ENCODE measurements at places on chromosomes 1 and 21. TPM values are rescaled to one million over a fixed set of nuclear protein-coding genes. Genes with fewer than 3 reads are reported as not detected.

DNA sequence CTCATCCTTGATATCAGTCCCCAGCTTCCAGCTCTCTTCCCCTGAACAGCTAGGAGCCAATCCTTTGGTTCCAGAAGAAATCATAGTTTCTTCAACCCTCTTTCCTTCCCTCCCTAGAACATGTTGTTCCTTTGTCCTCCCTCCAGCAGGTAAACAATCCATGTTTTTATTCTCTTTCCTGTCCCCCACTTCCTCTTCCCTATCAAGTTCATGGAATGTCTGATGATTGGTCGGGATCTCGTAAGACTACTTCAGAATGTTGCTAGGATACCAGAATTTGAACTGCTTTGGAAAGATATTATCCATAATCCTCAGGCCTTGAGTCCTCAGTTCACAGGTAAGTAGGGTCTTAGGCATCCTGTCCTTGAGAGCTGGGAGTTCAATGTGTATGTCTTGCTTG is 23.1 kb upstream of the SLC27A3 start:
- DNase-seq = no peak

DNA sequence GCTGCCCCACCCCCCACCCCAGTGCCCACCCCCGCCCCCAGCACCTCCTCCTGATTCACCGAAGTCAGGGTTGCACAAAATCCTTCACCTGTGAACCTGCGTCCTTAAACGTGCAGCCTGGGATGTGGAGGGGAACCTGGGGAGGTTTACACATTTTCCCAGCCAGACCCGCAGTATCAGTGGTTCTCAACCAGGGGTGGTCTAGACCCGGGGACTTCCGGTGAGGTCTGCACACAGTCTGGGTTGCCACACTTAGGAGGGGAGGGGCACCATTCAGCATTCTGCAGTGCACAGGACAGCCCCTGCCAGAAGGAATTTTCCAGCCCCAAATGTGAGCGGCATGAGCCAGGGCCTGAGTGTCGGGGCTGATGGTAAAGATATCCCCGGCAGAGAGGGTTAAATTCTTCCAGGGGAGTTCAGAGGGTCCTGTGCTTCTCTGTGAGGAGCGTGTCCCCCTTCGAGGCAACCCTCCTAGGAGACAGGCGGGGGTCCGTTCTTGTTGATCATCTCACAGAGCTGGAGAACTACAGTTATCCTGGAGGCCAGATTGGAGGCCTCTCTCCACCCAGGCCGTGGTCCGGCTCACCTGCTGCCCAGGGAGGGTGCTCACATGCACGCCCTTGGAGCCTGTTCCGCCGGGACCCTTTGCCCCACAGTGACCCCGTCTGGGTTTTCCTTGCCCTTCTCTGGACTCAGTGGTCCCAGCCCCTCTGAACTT is 113.6 kb downstream of the SIK1 start:
- DNase-seq = no peak

DNA sequence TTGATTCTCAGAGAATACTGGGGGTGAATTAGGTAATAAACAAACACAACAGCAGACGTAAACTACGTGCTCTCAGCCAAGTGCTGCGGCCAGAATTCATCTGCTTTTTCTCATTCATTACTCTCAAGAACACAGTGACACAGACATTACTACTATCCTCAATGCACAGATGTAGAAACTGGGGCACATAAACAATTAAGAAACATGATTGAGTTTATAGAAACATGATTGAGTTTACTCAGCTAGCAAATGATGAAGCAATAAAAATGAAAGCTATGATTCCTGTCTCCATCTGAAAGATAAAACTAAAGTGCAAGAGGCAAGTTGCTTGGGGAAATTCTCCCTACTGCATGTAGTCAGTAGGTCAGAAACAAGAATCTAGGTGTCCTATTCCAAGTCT is 140.5 kb downstream of the IFI44 start:
- no peak for DNase-seq

DNA sequence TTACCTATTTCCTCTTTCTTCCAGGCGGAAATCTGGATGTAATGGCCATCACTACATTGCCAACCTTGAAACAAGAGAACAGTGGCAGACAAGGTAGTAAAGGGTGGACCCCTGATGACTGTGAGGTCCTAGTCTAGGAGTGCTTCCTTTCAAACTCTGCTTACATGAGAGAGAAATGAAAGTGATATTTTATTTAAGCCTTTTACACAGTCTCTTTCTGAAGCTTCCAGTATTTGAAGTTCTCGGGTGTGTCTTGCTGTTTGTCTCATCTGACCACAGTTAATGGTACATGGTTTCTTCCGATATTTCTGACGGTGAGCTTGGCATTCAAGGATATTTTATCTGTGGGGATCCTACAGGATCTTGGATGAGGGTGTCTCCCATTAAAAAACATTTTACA is 215.2 kb downstream of the SLC45A1 start:
- DNase-seq = no peak

Gene AADACL4
- not detected for polyA plus RNA-seq

Gene C1QB
- polyA plus RNA-seq = 119 TPM

DNA sequence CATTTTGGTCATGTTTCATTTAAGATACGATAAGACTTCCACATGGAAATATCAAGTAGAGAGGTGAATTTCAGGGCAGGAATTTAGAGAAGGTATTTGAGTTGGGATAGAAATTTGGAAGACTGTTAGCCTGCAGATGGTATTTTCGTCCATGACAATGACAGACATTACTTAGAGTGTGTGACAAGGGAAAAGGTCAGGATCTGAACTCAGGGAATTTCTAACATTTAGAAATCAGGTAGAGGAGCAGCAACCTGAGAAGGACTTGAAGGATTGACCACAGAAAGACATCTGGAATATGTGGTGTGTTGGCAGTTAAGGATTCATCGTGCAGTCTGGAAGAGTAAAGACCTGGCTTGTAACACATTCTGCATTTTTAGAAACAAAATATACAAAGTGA is 57.9 kb downstream of the RABGAP1L start:
- DNase-seq = no peak

DNA sequence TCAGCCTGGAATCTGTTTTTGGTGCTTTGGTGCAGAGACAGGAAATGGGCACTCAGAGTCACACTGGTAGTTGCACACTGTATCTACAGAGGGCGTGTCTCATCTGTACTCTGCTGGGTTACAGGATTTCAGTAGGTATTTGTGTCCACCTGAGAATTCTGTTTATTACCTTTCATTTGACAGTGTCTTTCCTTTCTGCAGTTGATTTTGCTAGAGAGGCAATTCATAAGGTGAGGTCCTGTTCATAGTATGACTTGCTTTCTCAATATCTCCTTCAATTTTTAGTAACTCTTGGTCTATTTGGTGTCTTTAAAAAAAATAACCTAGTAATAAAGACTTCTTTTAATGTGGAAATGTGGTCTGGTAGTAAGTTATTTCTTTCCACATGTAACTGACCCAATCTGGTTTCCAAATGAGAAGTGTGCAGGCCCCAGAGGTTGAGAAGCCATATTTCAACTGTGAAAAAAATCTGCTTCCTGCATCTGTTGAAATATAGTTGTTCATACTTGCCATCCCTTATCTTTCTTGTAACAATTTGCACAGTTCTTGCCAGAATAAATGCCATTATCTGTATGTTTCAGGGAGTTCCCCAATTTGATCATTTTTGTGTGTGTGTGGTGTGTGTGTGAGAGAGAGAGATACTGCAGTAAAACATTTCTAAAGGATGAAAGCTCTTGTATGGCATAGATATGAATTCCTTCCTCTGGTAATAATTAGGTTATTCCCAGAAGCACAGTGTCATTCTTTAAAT is 78.4 kb upstream of the DNAJC6 start:
- DNase-seq = peak; percentile 4

Gene SYCP1
- not detected for polyA plus RNA-seq

GRCh38 chr1:89274411-89274857 is 1.8 kb upstream of the GBP5 start:
- no peak for DNase-seq

Gene CA6
- polyA plus RNA-seq = not detected

Gene PLD5
- polyA plus RNA-seq = 0.12 TPM

Gene GPR3
- 0.15 TPM for polyA plus RNA-seq

- DNase-seq = no peak
These were observed 22.6 kb downstream of the IGFN1 start for GRCh38 chr1:201213106-201213770.

- DNase-seq = no peak
These were observed 31.1 kb downstream of the TNFRSF8 start for GRCh38 chr1:12094180-12094579.

- no peak for DNase-seq
These were observed 81.5 kb downstream of the BEND5 start for GRCh38 chr1:48695161-48695560.

GRCh38 chr1:226199971-226200370 is 13.4 kb upstream of the ACBD3 start:
- DNase-seq = no peak

DNA sequence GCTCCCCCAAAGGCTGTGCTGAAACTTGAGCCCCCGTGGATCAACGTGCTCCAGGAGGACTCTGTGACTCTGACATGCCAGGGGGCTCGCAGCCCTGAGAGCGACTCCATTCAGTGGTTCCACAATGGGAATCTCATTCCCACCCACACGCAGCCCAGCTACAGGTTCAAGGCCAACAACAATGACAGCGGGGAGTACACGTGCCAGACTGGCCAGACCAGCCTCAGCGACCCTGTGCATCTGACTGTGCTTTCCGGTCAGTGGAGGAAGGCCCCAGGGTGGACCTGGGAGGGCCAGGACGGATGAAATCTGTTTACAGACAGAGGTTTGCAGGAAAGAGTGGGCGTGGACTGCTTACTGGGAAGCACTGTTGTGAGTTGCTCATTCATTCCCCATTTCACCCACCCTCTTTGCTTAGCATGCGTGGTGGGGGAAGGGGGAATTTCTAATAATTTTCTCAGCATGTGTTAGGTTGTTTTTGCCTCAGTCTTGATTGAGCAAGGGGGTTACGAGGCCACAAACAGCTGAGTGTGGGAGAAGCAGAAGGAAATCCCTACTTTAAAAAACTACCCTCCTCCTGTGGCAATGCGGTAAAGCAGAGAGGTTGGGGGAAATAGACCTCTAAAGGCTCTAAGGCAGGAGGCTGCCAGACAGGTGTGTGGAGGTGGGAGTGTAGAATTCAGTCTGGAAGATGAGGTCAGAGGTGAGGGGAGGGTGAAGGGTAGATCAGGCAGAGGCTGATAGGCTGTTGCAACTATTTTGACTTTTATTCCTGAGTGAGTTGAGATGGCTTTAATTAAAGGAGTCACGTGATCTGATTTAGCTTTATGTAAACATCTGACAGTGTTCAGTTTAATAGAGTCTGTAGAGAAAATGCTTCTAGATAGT is 1.3 kb downstream of the FCGR2A start:
- no peak for DNase-seq

- no peak for DNase-seq
These were observed 36.3 kb downstream of the SMYD2 start for GRCh38 chr1:214317300-214317699.

DNA sequence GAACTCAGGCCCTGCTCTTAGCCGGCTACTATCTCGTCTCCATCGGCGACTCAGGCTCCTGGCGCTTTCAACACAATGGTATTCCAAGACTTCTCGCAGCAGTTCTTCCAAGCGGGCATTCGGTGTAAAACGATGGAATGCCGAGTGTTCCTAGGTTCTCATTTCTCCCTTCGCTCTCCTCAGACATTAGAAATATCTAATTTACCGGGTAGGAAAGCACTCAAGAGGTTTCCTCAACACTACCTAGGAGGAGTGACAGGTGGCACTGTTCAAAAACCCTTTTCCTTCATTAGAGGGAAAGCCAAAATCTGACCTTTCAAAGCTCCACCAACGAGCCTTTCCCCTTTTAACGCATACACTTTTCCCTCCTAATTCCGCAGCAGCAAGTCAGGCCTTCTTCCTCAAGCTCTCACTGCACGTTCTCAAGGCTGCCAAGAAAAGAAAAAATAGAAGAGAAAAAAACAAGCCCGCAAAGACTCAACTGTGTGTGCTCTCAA is 601 bp downstream of the UBE2G2 start:
- DNase-seq = peak; percentile 53

DNA sequence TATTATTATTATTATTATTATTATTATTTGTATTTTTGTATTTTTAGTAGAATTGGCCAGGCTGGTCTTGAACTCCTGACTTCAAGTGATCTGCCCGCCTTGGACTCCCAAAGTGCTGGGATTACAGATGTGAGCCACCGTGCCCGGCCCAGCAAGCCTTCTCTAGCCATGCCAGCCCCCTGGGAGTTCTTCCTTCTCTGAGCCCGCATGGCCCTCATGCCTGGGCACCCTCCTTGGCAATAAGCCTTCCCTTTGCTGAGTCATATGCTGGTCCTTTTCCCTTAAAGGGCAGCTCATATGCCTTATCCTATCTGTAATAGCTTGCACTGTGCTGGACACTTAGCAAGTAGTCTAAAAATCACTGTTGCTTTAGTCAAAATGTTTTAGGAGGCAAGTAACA is 8.5 kb upstream of the NBL1 start:
- DNase-seq = no peak

- no peak for DNase-seq
These were observed 31.5 kb upstream of the XPR1 start for GRCh38 chr1:180600343-180600742.

DNA sequence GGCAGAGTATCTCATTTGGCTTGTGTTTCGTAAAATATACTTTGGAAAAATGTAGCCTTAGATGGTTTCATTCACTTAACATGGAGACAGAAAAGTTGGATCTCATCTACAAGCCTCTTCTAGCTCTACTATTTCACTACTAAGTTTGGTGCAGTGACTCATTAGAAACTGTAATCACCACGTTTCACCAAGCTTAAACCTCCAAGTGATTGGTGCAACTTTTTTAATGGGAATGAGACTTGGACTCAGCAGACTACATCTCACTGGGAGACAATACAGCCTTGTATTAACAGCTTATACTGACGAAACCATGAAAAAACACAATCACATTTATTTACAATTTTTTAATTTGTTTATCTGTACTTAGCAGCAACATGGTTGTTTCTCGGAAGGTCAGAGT is 29.9 kb upstream of the NRIP1 start:
- DNase-seq = no peak

- DNase-seq = no peak
These were observed 492.0 kb upstream of the VAMP3 start for GRCh38 chr1:7278827-7279765.

Gene ACP6
- 17.7 TPM for polyA plus RNA-seq

- DNase-seq = no peak
These were observed 34.7 kb downstream of the VPS26C start for GRCh38 chr21:37232274-37233018.

GRCh38 chr1:88799491-88799890 is 91.9 kb downstream of the GTF2B start:
- no peak for DNase-seq

- DNase-seq = no peak
These were observed 200.2 kb downstream of the PDE4B start for GRCh38 chr1:65992831-65993271.

Gene MNDA
- 0.89 TPM for polyA plus RNA-seq

- peak; percentile 31 for DNase-seq
These were observed 97.5 kb upstream of the CTTNBP2NL start for GRCh38 chr1:112298558-112298957.

- no peak for DNase-seq
These were observed 48.9 kb upstream of the F3 start for GRCh38 chr1:94590203-94591137.

Gene RIPK4
- 9.7 TPM for polyA plus RNA-seq

Gene NBL1
- polyA plus RNA-seq = 455 TPM

Data from small intestine (tissue), 16 donors.